ENCODE measurements at places on chromosomes 2 and 18.
A peak's percentile ranks its signal among the peaks of the same experiment; 100 is the strongest.

GRCh38 chr2:60470340-60470739 lies 83.1 kb downstream of the BCL11A start:
- DNase-seq: no peak

DNA sequence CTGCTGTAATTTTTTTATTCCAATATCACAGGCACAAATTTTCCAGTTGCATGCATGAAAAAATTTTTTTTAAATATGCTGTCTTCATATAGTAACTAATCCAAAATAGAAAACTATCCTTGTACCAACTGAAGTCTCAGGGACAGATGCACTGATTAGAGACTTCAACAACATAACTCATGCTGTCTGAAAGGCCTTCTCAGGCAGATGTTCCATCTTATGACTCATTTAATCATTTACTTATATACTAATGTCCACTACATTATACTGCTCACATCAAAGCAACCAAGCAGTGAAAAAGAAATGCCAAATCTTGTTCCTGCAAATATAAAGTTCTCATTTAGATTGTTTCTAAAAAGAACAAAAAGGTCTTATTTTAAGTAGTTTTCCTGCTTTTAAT lies 53.1 kb downstream of the OLA1 start:
- no peak for DNase-seq

DNA sequence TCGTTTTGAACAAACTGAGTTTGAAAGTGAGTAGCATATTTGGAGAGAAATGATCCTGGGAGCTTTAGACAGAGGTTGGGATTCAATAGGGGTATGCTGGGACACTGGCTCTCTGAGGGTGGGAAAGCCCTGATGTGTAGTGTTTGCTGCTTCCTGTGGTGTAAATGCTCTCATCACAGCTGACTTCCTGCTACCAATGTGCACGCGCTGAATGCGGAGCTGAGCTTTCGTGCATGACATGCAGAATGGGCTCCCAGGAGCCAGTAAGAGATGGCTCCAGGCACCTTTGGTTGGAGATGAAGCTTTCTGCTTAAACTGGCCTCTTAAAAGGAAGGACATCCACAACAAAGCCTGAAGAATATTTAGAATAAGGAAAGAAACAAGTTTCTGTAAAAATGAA lies 224.1 kb upstream of the CCDC150 start:
- peak; percentile 38 for DNase-seq

GRCh38 chr2:231918501-231919330 lies 7.5 kb downstream of the NPPC start:
- no peak for DNase-seq

DNA sequence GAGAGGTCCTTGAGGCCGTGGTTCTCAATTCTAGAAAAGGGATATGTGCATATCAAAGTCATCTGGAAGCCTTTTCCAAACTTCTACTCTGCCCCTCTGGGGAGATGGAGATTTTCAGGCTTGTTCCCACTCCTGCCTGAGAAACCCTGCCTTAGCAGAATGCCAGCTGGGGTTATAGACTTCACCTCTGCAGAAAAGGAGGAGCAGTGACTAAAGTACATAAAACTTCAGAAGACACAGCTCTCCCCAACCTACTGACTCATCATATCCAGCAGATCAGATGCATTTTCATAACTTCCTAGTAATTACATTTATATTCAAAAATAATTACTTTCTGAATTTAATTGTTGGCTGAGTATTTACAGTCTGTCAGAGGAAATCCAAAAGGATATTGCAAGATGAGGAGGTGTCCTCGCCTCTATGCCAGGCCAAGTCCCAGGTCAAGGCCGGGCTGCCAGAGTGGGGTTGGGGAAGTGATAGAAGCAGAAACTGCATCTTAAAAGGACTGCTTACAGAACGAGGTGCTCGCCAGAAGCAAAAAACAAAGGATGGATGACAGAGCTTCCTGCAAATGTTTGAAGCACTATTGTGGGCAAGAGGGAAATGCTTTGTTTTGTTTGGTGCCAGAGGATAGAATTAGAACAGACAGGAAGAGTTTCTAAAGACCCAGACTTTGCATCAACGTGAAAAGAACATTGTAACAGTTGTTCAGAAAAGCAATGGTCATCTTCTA lies 75.6 kb upstream of the APCDD1 start:
- DNase-seq: no peak

DNA sequence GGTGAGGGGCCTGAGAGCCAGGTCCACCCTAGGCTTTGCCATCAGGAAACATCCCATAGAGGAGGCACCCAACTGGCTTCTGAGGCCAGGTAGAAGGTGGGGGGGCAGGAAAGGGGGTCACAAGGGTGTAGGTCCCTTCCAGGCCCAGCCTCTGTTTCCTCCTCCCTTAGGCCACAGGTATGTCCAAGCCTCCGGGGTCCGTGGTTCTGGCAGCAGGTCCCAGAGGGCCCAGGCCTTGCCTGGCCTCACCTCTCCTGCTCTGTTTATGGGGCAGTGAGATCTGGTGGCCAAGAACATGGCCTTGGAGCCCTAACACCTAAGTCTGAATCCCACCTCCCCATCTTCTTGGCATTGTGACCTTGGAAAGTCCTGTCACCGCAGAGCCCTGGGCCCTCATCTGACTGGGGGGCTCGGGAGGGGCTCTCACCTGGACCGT lies 21.6 kb upstream of the GPR17 start:
- no peak for DNase-seq

- DNase-seq: no peak
These were observed 183.3 kb downstream of the ASXL3 start for GRCh38 chr18:33761363-33761762.

DNA sequence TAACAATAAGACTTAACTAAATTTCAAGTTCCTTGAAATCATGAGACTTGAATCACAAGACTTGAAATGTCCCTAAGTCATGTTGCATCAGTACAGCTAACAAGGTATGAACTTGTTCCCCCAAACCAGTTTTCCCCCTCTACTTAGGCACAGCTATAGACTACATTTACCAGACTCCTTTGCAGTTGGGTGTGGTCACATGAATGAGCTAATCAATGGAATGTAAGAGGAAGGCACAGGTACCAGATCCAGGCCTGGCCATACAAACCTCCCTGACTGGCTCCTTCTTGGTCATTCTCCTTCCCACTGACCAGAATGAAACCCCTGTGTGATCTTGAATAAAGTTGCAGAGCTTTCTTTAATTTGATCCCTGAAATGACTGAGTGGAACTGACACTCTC lies 77.8 kb downstream of the DNER start:
- no peak for DNase-seq

- DNase-seq: no peak
These were observed 4.4 kb downstream of the LPIN2 start for GRCh38 chr18:3008541-3008940.

DNA sequence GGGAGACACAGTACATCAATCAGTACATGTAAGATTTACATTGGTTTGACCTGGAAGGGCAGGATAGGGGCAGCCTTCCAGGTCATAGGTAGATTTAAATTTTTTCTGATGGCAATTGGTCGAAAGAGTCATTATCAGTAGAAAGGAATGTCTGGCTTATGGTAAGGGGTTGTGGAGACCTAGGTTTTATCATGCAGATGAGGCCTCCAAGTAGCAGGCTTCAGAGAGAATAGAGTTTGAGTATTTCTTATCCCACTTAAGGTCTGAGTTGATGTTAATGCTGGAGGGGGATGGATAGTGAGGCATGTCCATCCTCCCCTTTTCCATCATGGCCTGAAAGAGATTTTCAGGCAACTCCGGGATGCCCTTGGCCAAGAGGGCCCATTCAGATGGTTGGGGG lies 60.7 kb downstream of the SPTBN1 start:
- DNase-seq: no peak

- DNase-seq: no peak
These were observed 19.3 kb downstream of the SOWAHC start for GRCh38 chr2:109633284-109633961.

GRCh38 chr2:25905126-25905525 lies 26.8 kb upstream of the ASXL2 start:
- no peak for DNase-seq

GRCh38 chr18:34857320-34857719 lies 147.2 kb downstream of the DTNA start:
- no peak for DNase-seq

GRCh38 chr2:111640480-111640879 lies 243.5 kb downstream of the ANAPC1 start:
- DNase-seq: no peak

GRCh38 chr18:5853253-5853652 lies 42.1 kb downstream of the TMEM200C start:
- DNase-seq: no peak

GRCh38 chr2:56582570-56582969 lies 398.8 kb downstream of the CCDC85A start:
- DNase-seq: no peak

DNA sequence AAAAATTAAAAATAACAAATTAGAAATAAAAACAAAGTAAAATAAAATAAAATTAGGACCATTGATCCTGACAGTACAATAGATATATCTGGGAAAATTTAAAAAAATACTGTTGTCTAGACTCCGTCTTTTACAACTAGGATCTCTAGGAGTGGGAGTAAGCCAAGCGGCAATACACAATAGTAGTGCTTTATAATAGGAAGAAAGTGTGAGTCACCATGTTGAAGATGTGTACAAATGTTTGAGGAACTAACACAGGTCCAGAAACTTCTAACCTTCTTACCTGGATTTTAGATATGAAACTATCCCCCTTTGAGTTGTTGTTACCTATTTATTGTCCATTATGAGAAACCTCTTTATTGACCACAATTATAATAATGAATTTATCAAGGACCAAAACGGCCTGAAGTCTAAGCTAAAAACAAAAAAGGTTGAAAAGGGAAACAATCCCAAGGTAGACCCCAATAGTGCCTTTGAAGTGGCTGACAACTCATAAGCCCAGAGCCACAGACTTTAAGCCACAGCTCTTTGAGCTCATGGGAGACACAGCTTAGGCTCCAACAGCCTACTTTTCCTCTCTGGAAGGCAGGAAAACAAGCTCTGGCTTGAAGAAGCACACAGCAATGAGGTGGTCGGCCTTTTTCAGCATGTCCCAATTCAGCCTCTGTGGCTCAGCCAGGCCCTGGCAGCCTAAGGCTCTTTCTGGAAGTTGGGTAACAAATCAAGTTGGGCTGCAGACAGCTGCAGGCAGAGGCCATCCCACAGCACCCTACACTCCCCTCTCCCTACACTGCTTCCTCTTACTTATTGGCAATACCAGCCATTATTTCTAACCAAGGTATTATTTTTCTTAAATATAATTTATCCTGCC lies 62.9 kb downstream of the AQP4 start:
- DNase-seq: no peak

GRCh38 chr2:170218931-170219330 lies 41.0 kb downstream of the MYO3B start:
- DNase-seq: no peak

DNA sequence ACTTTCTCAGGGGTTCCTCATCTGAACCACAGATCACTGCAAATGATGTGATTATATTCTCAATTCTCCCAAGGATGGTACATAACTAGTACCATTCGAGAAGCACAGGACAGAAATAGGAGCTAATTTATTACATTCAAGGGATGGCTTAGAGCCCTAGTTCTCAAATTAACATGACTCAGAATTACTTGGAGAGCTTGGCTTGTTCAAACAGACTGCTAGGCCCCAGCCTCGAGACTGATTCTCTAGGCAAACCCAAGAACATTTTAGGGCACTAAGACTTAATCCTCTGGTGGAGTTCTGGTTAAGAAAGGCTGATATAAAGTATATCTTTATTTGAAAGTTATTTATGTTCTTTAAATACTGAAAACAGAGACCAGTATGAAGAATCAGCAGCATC lies 35.8 kb downstream of the HIBCH start:
- DNase-seq: no peak

DNA sequence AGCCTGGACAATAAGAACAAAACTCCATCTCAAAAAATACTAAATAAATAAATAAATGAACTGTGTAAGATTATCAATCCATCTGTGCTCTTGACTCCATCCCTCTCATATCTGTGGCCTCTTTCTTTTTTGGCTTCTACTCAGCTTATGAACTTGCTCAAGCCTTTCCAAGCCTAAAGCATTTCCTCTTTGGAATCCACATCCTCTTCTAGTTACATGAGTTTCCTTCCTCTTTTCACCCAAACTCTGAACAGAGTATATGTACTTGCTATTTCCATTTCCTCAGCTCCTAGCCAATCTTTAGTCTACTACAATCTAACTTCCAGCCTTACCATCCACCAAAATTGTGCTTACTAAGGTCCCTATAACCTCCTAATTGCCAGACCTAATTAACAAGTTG lies 2.5 kb upstream of the DNAJC10 start:
- DNase-seq: no peak

DNA sequence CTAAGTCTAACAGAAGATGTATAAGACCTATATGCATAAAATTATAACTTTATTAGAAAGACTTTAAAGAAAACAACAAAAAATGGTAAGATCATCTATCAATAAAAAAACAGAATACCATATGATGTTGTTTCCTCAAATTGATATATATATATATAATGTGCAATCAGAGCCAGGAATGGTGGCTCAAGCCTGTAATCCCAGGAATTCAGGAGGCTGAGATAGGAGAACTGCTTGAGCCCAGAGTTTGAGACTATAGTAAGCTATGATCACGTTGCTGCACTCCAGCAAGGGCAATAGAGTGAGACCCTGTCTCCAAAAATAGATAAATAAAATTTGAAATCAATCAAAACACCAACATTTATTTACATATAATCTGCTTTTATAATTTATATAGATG lies 19.5 kb downstream of the CYTIP start:
- DNase-seq: no peak

- DNase-seq: no peak
These were observed 45.1 kb upstream of the SCLY start for GRCh38 chr2:238015705-238016104.

DNA sequence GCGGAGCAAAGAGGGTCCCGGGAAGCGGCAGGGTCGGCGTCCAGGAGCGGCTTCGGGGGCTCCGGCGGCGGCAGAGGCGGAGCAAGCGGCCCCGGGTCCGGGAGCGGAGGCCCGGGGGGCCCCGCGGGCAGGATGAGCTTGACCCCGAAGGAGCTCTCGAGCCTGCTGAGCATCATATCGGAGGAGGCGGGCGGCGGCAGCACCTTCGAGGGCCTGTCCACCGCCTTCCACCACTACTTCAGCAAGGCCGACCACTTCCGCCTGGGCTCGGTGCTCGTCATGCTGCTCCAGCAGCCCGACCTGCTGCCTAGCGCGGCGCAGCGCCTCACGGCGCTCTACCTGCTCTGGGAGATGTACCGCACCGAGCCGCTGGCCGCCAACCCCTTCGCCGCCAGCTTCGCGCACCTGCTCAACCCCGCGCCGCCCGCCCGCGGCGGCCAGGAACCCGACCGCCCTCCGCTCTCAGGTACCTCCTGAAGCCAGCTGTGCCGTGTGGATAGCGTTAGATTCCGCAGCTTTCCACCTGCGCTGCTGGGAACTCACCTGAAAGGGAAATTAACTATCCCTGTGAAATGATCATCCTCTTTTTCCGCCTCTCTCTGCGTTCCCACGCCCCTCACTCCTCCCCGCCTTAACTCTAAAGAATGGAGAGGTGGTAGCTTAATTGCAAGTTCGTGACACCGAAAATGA lies 472 bp downstream of the CNOT11 start:
- peak; percentile 87 for DNase-seq

DNA sequence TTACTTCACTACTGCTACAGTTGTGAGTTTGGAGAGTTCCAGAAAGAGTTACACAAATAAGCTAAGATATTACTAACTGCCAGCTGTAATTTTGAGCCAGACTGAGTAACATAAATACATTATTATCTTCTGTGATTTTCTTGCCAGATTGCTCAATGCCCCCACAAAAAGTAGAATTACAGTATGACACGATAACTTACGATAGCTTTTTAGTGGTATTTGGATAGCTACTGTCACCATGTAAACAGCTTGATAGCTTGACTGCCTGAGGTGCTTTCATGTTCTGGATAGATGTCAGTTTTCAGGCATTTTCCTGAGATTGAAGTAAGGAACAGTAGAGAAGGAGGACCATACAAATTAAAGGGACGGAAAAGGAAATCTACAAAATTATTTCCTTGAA lies 533.3 kb downstream of the SOCS6 start:
- DNase-seq: no peak

GRCh38 chr2:218010140-218010983 lies 7.6 kb upstream of the TNS1 start:
- DNase-seq: peak; percentile 42

Measured in activated CD8-positive, alpha-beta T cell treated with anti-CD3 and anti-CD28 coated beads, Interleukin-2, amount 10 ng/mL, durations not matched to agents 7 days and 5 days (primary cell).